Right ventricle myocardium inferior (tissue), 1 donor: ENCODE measurements at places on chromosomes 3 and 15.

- no peak for DNase-seq
These were observed 76.3 kb downstream of the SMARCC1 start for GRCh38 chr3:47705391-47705790.

- no peak for DNase-seq
These were observed 199.6 kb upstream of the CTNNB1 start for GRCh38 chr3:40999682-41000081.

- no peak for DNase-seq
These were observed 227.8 kb downstream of the OCA2 start for GRCh38 chr15:27871078-27871901.

DNA sequence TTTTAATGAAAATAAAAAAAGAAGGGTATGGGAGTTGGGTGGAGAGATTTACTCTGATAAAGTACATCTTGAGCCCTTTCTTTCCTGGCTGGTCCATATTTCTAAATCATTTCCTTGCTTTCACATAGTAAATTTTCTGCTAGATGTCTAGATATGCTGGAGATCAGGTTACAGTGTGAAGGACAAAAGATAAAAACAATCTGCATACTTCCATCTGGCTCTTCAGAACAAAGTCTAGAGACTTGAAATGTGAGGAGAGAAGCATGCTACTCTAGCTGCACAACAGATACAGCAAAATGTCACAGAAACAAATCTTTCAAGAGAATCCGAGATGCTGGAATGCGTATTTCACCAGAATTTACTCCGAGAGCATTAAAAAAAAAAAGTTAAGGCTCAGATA lies 42.2 kb downstream of the FOXP1 start:
- no peak for DNase-seq

GRCh38 chr3:56997675-56998074 lies 62.8 kb upstream of the SPATA12 start:
- no peak for DNase-seq

DNA sequence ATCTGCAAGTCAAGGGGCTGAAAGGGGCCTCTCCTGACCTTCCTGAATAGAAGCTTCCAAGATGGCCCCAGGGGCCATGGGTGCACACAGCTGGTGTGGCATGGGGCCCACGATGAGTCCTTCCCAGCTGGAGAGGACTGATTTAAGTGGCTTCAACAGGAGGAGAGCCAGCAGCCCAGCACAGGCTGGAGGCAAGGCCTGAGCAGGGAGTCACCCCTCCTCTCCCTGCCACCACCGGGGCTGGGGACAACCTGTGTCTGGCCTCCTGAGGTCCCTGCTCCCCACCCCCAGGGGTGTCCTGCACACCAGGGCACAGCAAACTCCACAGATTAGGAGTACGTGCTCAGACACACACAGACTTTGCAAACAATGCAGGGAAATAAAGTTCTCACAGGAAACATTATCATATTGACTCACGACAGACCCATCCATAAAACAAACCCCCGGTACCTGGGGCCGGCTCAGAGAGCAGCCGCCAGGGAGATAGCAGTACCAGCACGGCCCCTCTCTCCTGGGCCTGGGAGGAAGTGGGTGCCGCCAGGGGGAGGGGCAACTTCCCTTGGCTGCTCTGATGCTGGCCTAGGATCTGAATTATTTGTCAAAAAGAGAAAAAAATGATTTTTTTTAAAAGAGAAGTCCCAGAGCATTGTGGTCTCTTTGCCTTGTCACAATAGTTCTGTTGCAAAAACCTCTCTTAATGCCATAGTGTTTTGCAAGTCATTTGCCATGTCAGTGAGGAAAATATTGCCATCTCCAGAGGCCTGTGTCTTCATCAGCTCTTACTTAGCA lies 21.9 kb upstream of the TSEN2 start:
- DNase-seq = no peak

DNA sequence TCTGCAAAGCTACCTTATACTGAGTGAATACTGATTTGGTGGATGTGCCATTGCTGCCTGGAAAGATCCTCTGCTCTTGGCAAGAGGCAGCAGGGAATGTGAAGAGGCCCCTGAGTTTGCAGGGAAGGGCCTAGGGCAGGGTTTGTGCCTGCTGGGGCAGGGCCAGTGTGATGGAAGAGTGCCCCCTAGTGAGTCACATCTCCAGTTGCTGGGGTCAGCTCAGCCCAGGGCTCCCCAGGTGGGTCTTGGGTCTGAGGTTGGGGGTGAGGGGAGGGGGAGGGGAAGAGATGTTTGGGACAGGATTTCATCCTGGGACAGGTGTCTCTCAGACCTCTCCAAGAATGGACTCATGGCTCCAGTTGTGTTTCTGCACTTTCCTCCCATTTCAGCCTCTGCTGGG lies 4.1 kb upstream of the AMOTL2 start:
- DNase-seq = no peak

DNA sequence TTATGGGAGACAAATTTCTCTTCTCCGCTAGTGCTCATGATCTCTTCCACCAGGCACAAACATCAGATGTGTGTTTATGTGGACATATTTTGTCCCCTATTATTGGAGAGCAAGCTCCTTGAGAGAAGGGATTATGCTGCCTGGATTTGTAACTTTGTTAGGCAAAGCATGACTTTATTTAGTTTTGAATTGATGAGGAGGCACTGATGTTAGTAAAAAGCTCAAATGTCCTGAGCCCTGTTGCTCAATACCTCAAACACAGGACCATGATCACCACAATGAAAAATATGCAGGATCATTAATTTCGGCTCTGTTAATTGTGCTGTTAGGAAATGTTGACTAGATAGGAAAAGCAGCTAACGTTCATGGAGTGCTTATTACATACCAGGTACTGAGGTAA lies 29.1 kb downstream of the SCG5 start:
- DNase-seq = no peak

DNA sequence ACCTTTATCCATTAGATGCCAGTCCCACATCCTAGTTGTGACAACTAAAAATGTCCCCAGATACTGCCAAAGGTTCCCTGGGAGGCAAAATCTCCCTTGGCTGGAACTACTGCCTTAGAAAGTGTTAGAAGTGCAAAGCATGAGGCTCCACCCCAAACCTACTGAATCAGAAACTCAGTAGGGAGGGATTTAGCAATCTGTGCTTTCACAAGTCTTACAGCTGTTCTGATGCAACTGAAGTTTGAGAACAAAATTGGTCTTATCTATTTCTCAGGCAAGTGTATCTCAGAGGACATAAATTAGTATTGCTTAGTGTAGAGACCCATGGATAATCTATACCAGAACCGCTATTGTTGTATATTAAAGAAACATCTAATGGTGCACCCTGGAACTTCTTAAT lies 70.2 kb downstream of the CLDN1 start:
- DNase-seq = no peak

- DNase-seq = no peak
These were observed 216.4 kb downstream of the DPH6 start for GRCh38 chr15:35329521-35329961.

- DNase-seq = no peak
These were observed 17.7 kb upstream of the HEG1 start for GRCh38 chr3:125073390-125073905.

DNA sequence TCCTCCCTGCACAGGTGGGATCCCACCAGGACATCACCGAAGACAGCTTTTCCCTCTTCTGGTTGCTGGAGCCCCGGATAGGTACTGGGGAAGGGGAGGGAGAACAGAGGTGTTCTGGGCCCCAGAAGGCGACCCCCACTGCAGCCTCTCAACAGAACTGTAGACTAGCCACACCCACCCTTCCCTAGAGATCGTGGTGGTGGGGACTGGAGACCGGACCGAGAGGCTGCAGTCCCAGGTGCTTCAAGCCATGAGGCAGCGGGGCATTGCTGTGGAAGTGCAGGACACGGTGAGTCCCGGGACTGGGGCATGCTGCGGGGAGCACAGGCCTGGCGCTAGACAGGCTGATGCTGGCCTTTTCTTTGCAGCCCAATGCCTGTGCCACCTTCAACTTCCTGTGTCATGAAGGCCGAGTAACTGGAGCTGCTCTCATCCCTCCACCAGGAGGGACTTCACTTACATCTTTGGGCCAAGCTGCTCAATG lies 809 bp downstream of the NDUFAF3 start:
- no peak for DNase-seq

GRCh38 chr3:179454887-179455286 lies 3.6 kb upstream of the GNB4 start:
- no peak for DNase-seq

GRCh38 chr15:72198356-72199204 lies 993 bp upstream of the GRAMD2A start:
- no peak for DNase-seq

DNA sequence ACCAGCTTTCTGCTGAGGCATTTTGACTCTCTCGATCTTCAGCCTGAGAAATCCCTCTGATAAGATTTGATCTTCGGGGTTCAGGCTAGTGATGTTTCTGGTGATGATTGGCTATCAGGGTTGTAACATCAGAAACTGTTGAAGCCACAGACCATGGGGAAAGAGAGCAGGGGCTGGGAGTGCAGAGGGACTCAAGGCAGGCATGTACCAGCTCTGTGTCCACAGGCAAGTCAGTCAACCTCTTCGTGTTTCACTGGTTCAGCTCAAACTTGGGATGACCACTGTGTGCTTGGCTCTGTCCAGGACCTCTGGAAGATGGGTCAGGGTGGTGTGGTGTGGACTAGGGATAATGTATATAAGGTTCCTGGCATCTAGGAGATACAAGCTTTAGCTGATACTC lies 116.5 kb downstream of the EEFSEC start:
- DNase-seq = no peak

- DNase-seq = no peak
These were observed 7.8 kb upstream of the ISLR2 start for GRCh38 chr15:74122403-74123130.

- no peak for DNase-seq
These were observed 24.5 kb upstream of the RNF111 start for GRCh38 chr15:58962662-58963565.

DNA sequence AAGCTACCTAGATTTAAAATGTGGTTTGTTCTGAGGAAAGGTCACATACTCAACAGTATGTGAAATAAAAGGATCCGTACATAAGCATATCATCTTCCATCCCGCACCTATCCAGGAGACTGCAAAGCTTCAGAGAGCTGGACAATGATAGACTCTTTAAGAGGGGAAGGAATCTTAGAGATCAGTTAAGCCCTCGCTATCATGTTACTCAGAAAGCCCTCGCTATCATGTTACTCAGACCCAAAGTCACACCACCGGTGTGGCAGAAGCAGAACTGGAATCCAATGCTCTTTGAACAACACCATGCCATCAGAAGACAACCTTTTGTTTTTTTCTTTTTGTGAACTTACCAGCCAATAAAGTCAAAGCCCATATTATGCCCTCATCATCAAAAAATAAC lies 5.8 kb downstream of the ANO10 start:
- no peak for DNase-seq

- no peak for DNase-seq
These were observed 5.5 kb downstream of the CSRNP1 start for GRCh38 chr3:39147711-39148434.

- peak; percentile 91 for DNase-seq
These were observed 44.8 kb downstream of the CCDC12 start for GRCh38 chr3:46931631-46932331.

- DNase-seq = no peak
These were observed 72.7 kb downstream of the IL1RAP start for GRCh38 chr3:190586631-190587011.

DNA sequence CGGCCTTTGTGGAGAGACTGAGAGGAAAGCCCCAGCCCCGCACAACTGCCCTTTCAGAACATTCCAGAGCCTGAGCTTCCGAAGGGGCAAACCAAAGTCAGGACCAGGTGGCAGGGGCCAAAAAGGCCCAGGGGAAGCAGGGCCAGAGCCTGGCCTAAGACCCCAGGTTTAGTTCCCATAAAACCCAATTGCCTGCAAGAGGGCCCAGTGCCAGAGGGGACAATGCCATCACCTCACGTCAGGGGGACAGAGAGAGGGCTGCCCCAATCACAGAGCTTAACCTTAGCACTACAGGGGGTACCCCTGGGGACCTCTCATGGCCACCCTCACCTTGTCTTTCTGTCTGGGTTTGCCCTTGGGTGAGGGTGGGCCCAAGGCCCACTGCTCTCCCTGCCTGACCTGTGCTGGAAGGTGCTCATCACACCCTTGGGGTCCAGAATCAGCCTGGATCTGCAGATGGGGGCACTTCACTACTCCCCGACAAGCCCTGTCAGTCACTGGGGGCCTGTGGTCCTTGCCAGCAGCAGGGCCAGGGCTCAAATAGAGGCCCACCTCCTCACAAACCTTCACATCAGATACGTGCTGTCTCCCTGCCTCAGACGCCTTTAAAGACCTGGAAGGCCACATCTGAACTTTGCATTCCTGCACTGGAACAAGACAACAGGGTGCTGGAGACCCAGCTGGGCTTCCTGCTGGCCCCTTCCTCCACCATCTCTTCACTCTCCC lies 3.8 kb downstream of the CALML4 start:
- no peak for DNase-seq

- no peak for DNase-seq
These were observed 385.3 kb downstream of the NTRK3 start for GRCh38 chr15:87871258-87871681.

- DNase-seq = no peak
These were observed 125.5 kb downstream of the NSMCE3 start for GRCh38 chr15:29143909-29144635.

GRCh38 chr3:69012100-69012799 lies 1.2 kb downstream of the EOGT start:
- DNase-seq = no peak

GRCh38 chr15:81108427-81108826 lies 25.6 kb upstream of the CFAP161 start:
- DNase-seq = no peak

GRCh38 chr3:132509096-132509495 lies 88.0 kb upstream of the ACKR4 start:
- no peak for DNase-seq

DNA sequence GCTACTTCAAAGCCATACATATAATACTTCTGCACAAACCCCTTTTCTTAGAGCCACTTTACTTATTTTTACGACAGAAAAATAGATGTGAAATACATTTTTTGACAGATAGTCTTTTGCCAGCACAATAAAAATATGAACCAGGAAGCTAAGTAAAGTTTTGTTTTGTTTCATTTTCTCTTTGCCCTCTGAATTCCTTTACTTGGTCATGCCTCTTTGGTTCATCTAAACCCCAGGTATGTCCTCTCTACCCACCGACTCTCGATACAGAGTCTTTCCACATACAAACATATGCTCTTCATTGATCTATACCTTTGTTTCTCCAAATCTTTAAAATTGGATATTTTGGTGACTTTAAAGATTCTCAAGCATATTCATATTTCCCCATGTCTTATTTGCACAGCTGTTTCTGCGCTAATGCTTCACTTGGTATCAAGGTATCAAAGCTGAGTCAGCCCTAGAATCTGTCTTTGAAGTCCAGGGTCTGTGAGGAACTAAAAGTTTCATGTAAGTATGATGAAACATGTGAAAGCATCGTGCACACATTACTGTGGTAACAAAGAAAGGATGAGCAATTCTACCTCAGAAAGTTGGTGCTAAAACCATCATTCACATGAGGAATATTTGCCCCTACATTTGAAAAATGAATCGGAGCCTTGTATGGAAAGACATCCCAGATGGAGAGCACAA lies 845.4 kb downstream of the NAALADL2 start:
- no peak for DNase-seq

DNA sequence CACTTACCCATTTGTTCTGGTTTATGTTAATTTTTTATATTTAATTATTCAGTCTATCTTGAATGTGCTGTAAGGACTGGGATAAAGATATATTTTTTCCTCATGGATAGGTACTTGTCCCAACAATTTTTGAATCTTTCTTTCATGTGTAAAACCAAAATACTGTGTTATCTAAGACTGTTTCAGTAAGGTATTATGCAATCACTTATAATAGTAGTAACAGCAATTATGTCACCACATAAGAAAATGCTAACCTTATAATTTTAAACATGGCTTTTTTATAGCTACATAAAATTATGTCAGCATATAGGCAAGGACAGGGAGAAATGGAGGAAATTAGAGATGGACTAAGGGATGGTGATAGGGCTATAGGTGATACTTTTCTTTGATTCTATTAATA lies 2.9 kb upstream of the CTDSPL start:
- no peak for DNase-seq
